ENCODE measurements at places on chromosomes 3 and 15.

- peak; percentile 15 for DNase-seq
Observed at GRCh38 chr3:177624528-177625495, 427.5 kb upstream of the TBL1XR1 start.

- DNase-seq: no peak
Observed at GRCh38 chr3:98602078-98602678, 8.8 kb upstream of the CPOX start.

GRCh38 chr3:151351219-151351618, 21.9 kb upstream of the P2RY13 start:
- no peak for DNase-seq

DNA sequence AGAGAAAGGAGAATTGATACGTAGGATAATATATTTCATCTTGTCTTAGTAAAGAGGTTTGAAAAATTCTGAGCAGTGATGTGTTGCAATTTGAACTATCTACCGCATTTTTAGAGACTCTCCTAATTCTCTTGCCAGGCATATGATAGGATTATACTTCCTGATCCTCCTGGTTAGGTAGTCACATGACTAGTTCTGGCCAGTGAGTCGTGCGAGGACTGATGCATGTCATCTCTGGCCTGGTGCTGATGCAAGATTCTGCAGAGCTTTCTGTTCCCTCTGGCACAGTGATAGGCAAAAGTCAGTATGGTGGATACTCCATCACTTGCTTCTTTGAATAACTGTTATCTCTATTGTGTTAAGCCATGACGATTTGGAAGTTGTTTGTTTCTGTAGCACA, 277.6 kb upstream of the NAALADL2 start:
- no peak for DNase-seq

- no peak for DNase-seq
Observed at GRCh38 chr15:65633752-65634151, 12.0 kb downstream of the SLC24A1 start.

Data from T follicular helper cell (primary cell).